ENCODE measurements at places on chromosomes 16 and 17.

- DNase-seq, result peak; percentile 43
Observed at GRCh38 chr17:7589204-7589868, 558 bp downstream of the SOX15 start.

DNA sequence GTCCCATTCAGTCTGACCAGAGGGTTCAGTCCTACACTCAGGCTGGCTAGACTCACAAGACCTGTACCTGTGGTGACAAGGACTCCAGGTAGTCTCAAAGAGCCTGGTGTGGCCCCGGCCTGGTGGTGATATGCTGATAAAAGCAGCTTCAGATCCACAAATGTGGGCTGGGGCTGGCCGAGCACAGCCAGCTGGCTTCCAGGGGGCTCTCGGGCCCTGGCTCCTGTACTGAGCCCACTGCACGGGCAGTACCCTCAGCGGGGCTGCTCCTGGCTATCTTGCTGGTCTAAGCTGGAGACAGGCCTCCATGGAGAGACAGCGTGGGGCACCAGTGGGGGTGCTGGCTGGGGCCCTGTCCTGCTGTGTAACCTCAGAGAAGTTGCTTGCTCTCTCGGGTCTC, 4.3 kb downstream of the SMIM5 start:
- no peak for DNase-seq

DNA sequence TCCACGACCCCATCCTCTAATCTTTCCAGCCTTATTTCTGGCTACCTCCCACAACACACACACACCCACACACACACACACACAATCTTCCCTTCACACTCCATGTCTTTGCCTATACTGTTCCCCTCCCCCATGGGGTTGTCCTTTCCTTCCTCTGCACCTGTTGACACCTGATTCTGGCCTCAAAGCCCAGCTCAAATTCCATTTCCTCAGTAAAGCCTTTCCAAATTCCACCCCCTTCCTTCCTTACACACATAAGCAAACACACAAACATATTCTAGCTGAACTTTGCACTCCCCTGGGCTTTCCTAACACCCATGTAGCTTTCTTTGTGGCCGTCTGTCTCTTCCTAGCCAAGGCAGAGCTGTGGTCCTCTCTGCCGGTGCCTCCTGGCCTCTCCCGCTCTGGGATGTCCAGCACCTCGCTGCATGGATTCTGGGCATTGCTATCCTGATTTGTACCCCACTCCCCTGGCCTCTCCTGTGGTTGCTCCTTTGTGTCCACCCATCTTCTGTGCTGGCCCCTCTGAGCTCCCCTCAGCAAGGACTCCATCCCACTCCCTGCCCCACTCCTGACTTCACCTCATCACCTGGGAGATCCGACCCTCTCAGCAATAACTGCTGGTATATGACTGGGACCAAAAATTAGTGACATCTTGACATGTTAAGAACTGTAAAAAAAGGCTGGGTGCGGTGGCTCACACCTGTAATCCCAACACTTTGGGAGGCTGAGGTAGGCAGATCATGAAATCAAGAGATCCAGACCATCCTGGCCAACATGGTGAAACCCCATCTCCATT, 8.4 kb upstream of the SRCIN1 start:
- DNase-seq, result no peak

DNA sequence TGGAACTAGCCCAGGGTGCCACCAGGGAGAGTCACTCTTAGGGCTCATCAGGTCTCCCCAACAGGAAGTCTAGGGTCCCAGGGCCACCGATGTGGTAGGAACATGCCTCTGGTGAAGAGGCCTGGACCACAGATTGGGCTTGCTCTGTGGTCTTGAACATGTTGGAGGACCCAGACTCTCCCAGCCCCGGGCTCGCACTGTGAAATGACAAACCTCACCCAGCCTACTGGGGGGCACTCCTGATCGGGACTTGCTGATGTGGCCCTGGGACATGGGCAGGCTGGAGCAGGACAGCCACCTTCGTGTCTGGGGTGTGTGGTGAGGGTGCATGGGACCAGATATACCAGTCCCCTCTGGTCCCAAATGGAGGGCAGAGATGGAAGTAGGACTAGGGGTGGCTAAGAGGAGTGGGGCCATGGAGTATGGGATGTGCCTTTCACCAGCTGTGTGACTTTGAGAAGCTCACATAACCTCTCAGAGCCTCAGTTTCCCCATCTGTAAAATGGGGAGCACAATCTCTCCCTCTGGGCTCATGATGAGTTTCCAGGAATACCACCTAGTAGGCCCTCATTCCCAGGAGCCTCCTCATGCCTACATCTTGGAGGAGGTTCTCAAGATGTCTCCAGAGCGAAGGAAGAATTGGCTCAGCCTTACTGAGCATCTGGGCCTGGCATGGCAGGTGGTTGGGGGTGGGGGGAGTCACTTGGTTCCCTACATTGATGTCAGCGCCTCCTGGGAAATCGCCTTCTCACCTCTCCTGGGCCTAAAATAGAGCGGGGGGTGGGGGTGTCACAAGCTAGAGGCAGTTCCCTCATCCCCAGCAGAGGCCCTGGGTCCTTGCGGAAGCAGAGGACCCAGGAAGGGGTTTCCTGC, 1.5 kb upstream of the ADAM11 start:
- DNase-seq, result no peak

GRCh38 chr17:40577611-40578065, 12.4 kb upstream of the CCR7 start:
- DNase-seq, result no peak

DNA sequence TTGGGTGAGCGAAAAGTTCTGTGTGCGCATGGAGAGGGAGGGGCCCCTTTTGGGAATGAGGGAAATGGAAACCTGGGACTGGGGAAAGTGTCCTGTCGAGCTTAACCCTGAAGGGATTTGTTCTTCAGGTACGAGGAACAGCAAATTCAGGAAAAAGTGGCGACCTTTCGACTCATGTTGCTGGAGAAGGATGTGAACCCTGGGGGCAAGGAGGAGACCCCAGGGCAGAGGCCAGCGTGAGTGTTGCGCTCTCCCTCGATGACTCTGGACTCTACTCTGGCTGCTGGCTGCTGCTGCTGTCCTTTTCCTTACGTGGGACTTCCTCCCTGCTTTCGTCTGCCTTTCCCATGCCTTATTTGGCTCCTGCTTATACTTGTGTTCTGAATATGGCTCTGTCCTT, 4.9 kb downstream of the SRRM2 start:
- DNase-seq, result no peak

DNA sequence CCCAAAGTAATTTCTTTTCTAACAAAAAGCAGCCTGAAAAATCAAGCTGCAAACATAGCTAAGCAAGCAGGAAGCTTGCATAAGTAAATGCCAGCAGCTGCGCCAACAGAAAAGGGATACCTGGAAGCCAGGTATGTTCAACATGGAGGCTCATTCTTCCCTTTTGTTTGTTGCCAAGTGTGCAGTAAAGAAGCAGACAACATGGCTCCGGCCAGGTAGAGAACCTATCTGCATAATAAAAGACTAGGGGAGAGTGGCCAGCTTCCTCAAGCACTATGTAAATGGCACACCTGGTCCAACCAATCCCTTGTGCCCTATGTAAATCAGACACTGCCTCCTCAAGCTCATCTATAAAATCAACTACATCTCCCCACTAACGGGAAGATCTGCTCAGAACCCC, 1407.0 kb downstream of the CDH11 start:
- DNase-seq, result no peak

- no peak for DNase-seq
Observed at GRCh38 chr17:29588562-29589411, 661 bp downstream of the GIT1 start.

- peak; percentile 14 for DNase-seq
Observed at GRCh38 chr17:58200024-58200633, 7.6 kb downstream of the EPX start.

GRCh38 chr16:70697594-70698170, 11.8 kb upstream of the MTSS2 start:
- no peak for DNase-seq

GRCh38 chr17:14784997-14785696, 480.0 kb downstream of the PMP22 start:
- no peak for DNase-seq

DNA sequence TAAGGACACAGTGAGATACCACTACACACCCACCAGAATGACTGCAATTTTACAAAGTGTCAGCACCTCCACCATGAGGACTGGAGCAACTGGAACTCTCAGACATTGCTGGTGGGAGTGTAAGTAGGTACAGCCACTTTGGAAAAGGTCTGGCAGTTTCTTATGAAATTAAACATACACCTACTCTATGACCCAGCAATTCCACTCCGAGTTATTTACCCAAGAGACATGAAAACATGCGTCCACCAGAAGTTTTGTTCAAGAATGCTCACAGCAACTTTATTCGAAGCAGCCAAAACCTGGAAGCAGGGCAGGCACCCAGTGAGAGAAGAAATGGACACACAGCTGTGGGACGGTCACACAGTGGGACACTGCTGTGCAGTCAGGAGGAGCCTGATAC, 384.0 kb downstream of the SOX9 start:
- DNase-seq, result no peak

- no peak for DNase-seq
Observed at GRCh38 chr16:88921591-88921990, 55.1 kb upstream of the PABPN1L start.

- DNase-seq, result no peak
Observed at GRCh38 chr16:10226141-10226986, 44.1 kb upstream of the GRIN2A start.

GRCh38 chr16:19363740-19364139, 53.9 kb upstream of the TMC5 start:
- DNase-seq, result no peak

DNA sequence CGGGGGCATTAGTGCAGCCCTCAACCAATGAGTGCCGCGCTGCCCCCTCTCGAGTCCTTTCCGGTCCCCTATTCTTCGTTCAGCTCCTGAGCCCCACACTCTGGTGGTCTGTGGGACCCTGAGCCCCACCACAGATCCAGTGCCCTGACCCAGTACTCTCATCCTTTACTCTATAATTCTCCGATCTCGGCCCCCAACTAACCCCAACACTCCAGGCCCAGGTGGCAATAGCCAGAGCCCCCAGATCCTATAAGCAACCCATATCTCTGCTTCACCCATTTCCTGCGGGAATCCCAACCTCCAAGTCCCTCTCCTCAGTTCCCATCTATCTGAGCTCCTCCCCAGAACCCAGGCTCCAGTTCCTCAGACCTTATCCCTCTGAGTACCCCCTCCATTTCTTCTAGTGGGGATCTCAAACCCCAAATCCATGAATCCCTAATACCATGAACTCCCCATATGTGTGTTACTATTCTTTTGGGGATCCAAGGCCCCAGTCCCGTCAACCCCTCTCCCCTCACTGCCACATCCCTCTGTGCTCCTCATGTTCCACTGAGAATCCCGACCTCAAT, 1.0 kb upstream of the TBC1D10B start:
- no peak for DNase-seq

GRCh38 chr17:27244491-27245223, 49.3 kb upstream of the WSB1 start:
- no peak for DNase-seq

DNA sequence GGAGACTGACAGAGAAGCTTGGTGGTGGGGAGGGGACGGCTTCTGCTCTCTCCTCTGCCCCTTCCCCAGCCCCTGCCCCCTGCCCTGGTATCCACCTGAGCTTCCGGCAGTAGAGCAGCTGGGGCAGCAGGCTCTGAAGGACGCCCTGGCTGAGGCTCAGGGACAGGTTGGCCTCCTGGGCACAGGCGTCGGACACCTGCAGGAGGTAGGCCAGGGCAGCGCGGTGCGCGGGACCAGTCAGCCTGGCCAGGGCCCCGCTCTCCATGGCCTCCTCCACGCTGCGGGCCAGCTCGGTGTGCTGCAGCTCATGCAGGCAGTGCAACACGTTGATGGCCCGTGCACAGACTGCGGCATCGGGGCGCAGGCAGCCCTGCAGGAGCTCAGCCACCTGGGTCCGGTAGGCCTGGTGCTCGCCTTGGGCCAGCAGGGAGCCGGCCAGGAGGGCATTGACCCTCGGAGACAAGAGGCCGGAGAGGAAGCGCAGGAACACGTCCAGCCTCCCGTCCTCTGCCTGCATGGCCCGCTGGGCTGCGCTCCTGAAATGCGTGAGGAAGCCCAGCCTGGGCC, 14.2 kb downstream of the NLRC3 start:
- DNase-seq, result no peak

GRCh38 chr17:20046629-20047028, 37.5 kb downstream of the SPECC1 start:
- DNase-seq, result no peak

DNA sequence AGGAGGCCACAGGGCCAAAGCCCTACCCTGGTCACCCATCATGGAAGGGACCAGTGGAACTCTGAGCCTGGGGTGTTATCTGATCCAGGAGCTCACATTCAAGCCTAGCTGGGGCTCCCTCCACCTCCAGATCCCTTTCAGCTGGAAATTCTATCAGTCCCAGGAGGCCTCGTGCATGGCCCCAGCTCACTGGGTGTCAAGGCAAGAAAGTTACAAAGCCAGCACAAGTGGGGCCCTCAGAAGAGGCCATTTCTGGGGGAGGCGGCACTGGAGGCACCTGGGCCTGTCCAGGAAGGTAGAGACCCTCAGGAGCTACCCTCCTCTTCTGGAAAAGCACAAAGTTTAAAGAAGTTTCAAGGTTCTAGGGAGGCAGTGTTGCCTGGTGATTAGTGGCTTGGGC, 4.8 kb downstream of the CA7 start:
- DNase-seq, result no peak

- no peak for DNase-seq
Observed at GRCh38 chr16:1773703-1774447, 941 bp upstream of the MRPS34 start.

GRCh38 chr17:82173351-82174041, 39.1 kb downstream of the CCDC57 start:
- no peak for DNase-seq

GRCh38 chr16:117379-118365, 20.8 kb downstream of the NPRL3 start:
- peak; percentile 40 for DNase-seq
